ENCODE measurements at places on chromosomes 11 and 22.

GRCh38 chr11:85806876-85807275 is 4.1 kb downstream of the SYTL2 start:
- no peak overlapping the region for H3K27ac ChIP-seq
- H3K27me3 ChIP-seq = no peaks in the 10 kb centered on the region
- H3K36me3 ChIP-seq = no peaks in the 10 kb centered on the region
- peaks cover 17% of the 10 kb centered on the region for H3K4me1 ChIP-seq
- no peak overlapping the region for H3K4me3 ChIP-seq
- no peak for DNase-seq

DNA sequence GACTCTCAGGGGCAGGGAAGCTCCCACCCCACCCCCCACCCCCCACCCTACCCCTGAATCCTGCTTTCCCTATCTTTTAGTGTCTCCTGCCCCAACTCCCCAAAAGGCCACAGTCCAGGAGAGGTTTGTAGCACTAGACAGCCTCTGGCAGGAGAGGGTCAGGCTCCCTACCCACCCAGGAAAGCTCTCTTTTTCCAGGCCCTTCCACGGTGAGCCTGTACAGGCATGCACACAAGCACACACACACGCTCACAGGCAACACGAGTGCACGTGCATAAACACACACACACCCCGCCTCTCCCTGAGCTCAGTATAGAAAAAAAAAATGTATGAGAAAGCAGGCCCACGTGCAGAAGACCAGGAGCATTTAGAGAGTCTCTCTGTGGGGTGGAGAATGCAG is 414.0 kb downstream of the MN1 start:
- no peaks in the 10 kb centered on the region for H3K36me3 ChIP-seq
- no peak for DNase-seq
- peaks cover 23% of the 10 kb centered on the region for H3K27me3 ChIP-seq
- H3K4me1 ChIP-seq = no peaks in the 10 kb centered on the region
- no peak overlapping the region for H3K4me3 ChIP-seq

DNA sequence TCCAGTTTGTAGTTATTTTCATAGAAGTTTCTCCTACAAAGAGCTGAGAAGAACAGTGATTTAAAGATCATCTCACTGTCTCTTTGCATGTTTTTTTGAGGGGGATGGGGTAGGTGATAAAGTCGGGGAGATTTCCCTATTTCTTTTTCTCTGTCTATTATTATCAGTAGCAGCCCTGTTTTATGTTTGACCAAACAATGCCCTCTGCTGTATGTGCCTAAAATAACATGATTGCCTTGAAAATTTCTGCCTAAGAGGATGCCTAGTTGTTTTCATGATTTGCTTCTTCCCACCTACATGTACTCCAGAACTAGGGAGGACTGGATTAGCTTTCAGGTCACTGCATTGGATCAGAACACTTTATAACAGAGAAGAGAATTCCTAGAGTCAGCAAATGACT is 1330.2 kb downstream of the LRRC4C start:
- no peaks in the 10 kb centered on the region for H3K27me3 ChIP-seq
- H3K4me3 ChIP-seq = no peak overlapping the region
- no peak overlapping the region for H3K27ac ChIP-seq
- H3K4me1 ChIP-seq = no peaks in the 10 kb centered on the region
- DNase-seq = no peak
- H3K36me3 ChIP-seq = no peaks in the 10 kb centered on the region

DNA sequence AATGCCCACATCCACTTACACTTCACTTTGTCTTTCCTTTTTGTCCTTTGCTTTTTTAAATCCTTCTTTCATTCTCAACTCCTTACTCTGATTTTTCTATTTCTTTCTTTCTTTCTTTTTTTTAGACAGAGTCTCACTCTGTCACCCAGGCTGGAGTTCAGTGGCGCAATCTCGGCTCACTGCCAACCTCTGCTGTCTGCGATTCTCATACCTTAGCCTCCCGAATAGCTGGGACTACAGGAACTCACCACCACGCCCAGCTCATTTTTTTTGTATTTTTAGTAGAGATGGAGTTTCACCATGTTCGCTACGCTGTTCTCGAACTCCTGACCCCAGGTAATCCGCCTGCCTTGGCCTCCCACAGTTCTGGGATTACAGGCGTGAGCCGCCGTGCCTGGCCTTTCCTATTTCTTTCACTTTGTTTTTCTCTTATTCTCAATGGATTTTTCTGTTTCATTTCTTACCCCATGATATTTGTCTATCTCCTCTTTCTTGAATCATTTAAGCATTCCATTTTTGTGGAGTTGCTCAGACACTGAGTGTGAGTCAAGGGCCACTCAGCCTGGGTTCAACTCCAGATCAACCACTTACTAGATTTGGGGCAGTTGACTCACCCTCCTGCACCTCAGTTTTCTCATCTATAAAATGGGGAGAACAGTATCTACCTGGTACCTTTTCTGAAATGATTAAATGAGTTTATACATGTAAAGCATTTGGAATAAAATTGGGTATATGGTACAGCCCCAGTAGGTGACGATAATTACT is 7.6 kb downstream of the KCNJ5 start:
- DNase-seq = no peak
- H3K27ac ChIP-seq = no peak overlapping the region
- H3K4me3 ChIP-seq = peak overlapping the region; percentile 36

GRCh38 chr22:49639956-49640355 is 187.7 kb downstream of the BRD1 start:
- no peaks in the 10 kb centered on the region for H3K36me3 ChIP-seq
- H3K4me1 ChIP-seq = no peaks in the 10 kb centered on the region
- no peak for DNase-seq
- no peak overlapping the region for H3K4me3 ChIP-seq
- no peaks in the 10 kb centered on the region for H3K27me3 ChIP-seq
- H3K27ac ChIP-seq = no peak overlapping the region

- peaks cover 4% of the 10 kb centered on the region for H3K4me1 ChIP-seq
- no peaks in the 10 kb centered on the region for H3K27me3 ChIP-seq
- peaks cover 39% of the 10 kb centered on the region for H3K36me3 ChIP-seq
- no peak overlapping the region for H3K27ac ChIP-seq
Observed at GRCh38 chr22:40368016-40368415, 2.4 kb upstream of the SGSM3 start.
